ENCODE measurements at places on chromosomes 4 and X.

DNA sequence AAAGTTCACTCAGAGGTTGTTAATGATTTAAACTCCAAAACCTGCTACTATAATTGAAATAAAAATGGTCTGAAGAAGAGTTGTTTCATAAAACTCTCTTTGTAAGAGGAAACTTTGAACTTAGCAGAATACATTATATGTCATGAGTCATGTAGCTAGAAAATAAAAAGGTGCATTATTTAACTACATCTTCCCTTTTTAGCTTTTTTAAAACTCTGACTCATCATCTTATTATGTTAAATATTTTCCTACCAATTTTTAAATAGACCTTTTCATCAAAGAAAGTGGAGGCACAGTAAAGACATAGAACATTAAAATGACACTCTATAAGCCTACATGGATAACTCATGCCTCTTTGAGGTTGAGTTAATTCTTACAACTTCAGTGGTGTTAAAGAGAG, 1.2 kb upstream of the ZNF827 start:
- no peak for DNase-seq

- no peak for DNase-seq
Measured at GRCh38 chrX:153781428-153782047, 697 bp downstream of the SRPK3 start.

DNA sequence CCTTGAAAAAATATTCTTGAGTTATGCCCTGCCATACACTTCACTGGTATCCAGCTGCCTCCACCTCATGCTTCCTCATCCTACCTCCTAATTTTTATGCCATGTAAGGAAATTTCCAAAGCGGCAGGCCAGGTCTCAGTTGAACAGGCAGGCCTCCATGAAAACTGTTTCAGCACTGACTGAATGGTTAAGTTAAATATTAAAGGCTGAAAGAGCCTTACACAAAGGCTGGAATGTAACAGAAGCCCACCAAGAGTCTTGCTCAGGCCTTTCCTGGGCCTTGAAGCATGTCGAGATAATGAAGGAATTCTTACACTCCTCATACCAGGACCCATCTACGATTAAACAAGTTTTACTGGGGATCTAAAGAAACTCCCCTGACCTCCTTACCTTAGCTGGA, 359.6 kb upstream of the NOCT start:
- DNase-seq, result no peak

GRCh38 chr4:34943741-34944386, 1300.5 kb downstream of the ARAP2 start:
- no peak for DNase-seq

DNA sequence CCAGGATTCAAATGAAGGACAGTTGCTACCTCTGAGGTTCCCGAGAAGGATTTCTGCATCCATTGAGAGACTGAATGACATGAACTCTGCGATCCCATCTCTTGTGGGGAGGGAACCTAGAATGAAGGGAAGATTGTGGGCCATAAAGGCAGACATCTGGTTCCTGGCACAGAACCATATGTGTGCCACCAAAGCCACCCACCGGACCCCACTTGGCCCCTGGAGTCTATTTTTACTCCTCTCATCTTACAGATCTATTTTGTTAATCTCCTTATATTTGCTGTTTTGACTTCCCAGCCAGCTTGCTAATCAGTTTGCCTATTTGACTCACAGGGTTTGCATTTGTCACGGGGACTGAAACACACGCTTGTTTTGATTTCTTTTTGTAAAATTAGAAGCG, 7.3 kb downstream of the SOD3 start:
- no peak for DNase-seq

DNA sequence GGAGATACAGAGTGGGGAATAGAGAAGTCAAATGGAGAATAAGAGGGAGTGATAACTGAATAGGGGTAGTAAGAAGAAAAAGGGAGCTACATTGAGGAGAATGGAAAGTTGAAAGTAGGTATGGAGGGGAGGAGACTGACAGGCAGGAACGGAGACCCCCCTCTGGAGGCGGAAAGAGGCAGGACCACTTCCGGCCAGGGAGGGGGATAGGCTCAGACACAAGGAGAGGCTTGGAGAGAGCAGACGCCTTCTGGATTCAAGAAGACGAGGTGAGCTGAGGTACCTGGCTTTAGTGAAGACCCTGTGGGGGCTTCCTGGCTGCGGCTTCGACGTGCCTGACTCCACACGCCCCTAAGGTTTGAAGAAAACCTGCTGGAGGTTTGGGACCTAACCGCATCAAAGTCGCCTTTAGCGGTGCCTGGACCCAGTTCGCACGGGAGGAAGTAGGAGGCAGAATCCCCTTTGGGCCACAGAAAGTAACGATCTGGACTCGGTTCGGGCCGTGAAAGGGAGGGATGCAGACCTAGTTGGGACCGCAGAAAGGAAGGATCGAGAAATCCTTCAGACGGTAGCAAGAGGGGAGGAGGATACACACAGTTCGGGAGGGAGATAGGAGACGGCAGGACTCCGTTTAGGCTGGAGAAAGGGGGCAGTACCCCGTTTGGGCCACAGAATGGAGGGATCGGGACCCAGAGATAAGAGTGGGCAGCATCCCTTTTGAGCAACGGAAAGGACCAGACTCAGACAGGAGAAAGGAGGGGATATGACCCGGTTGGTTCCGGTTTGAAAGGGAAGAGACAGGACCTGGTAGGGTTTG, at the start of gene TRO:
Gene TRO (plus strand): TSS at position 215 of the 817 bp plus-strand sequence. CDS start 1,423 bp downstream, outside the sequence.
- DNase-seq, result no peak

- no peak for DNase-seq
Measured at GRCh38 chrX:40806513-40807220, 71.3 kb upstream of the MED14 start.

DNA sequence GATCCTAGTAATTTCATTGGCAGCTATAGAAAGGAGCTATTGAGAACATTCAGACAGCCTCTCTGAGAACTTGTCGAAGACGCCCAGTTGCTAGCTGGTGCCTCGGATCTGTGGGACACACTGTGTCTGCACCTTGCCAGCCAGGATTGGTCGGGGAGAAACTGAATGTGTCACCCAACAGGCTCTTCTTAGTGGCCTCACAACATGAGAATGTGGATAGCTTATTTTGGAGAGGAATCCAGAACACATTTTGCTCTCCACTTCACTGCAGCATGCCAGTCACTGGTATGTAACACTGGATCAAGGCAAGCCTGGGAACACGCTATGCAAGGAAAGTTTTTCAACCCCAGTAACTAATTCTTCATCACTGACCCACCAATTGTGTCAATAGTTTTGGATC, 89.5 kb upstream of the TRPC3 start:
- no peak for DNase-seq

GRCh38 chr4:2794486-2795299, 1.8 kb downstream of the SH3BP2 start:
- no peak for DNase-seq

- no peak for DNase-seq
Measured at GRCh38 chr4:101644516-101644915, 146.0 kb upstream of the BANK1 start.

DNA sequence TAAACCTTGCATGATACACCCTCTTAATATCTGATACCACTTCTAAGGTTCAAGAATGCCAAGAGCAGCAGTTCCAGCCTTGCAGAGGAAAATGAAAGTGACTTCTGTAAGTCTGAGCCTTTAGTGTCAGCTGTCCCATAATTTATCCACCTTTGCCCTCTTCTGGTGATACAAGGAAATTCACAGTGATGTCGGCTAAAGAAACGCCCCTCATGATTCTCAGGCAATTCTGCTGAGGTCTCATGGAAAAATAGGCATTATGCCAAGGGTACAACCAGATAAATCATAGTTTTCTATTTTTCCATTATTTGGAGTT, 172.2 kb upstream of the CXCL13 start:
- no peak for DNase-seq

DNA sequence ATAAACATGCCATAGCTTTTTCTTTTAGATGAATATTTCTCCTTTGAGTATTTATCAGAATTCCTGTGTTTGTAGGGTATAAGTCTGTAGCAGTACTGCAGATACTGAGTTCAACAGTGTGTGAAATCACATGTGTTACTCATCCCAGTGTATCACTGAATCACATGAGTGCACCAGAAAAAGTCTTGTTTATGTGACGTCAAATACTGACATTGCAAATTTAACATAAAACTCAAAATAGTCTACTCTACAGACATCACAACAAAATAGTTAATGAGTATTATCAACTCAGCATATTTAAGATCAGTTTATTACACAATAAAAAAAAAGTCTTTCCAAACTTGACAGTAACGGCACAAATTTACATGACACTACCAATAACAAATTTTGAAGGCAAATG, 221.3 kb downstream of the DCTD start:
- no peak for DNase-seq

- DNase-seq, result no peak
Measured at GRCh38 chrX:9992061-9992460, 24.9 kb downstream of the CLDN34 start.

DNA sequence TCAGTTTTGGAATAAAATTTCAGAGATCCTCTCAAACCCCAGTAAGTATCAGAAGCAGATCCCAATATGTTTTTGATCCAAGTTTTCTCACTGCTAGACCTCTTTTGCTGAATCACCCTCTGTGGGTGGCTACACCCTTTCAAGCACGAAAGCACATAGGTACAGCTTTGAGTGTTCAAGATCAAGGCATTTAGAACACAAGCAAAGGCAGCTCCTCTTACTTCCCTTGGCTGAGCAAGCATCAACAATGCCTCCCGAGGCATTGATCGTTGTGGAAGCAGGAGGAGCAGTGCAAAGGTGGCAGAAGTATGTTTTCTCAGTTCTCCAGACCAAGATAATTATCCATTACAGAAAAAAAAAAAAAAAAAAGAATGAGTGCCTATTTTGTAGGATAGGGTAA, 72.0 kb upstream of the TSPAN7 start:
- DNase-seq, result no peak

GRCh38 chr4:138677212-138677611, 338.4 kb upstream of the NOCT start:
- no peak for DNase-seq

- DNase-seq, result no peak
Measured at GRCh38 chr4:75565481-75565880, 9.6 kb downstream of the ODAPH start.

GRCh38 chr4:54779036-54779435, 121.3 kb downstream of the KIT start:
- DNase-seq, result no peak

GRCh38 chr4:3310301-3311094, 17.7 kb downstream of the RGS12 start:
- no peak for DNase-seq

DNA sequence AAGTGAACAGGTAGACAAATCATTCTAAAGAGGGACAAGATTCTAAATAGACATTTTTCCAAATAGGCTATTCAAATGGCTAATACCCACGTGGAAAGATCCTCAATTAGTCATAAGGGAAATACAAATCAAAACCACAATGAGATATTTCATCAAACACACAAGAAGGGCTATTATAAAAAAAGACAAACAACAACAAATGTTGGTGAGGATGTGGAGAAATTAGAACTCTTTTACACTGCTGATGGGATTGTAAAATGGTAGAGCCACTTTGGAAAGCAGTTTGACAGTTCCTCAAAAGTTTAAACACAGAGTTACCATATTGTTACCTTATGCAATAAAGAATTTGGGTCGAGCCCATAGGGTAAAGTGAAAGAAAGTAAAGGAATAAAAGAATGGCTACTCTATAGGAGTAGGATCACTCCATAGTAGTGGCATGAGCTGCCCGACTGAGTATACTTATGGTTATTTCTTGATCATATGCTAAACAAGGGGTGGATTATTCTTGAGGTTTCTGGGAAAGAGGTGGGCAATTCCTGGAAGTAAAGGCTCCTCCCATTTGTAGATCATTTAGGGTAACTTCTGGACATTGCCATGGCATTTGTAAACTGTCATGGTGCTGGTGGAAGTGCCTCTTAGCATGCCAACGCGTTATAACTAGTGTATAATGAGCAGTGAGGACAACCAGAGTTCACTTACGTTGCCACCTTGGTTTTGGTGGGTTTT, 58.9 kb upstream of the FAM9C start:
- DNase-seq, result no peak

GRCh38 chr4:10181745-10182445, 65.3 kb upstream of the WDR1 start:
- no peak for DNase-seq

- no peak for DNase-seq
Measured at GRCh38 chr4:113294908-113295307, 245.5 kb downstream of the ANK2 start.

DNA sequence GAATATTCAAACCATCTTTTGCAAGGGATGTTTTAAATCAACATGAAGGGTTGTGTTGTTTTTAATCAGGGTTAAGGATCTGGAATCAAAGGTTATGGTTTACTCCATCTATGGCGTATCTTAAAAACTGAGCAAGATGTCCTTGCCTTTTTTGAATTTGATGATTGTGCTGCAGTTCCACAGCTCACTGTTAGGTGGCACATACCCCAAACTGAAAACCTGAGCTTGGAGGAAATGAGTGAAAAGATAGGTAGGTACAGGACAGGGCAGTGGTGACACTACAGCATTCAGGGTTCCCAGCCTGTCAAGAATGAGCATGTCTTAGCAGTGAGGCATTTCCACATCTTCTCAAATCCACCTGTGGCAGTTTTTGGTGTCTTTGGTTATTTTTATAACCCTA, 13.1 kb upstream of the EOLA1 start:
- no peak for DNase-seq

- DNase-seq, result no peak
Measured at GRCh38 chrX:54926978-54927377, 6.4 kb downstream of the TRO start.

GRCh38 chrX:79080141-79080540, 64.3 kb upstream of the GPR174 start:
- DNase-seq, result no peak

GRCh38 chrX:109622270-109622669, 2.7 kb downstream of the KCNE5 start:
- no peak for DNase-seq

DNA sequence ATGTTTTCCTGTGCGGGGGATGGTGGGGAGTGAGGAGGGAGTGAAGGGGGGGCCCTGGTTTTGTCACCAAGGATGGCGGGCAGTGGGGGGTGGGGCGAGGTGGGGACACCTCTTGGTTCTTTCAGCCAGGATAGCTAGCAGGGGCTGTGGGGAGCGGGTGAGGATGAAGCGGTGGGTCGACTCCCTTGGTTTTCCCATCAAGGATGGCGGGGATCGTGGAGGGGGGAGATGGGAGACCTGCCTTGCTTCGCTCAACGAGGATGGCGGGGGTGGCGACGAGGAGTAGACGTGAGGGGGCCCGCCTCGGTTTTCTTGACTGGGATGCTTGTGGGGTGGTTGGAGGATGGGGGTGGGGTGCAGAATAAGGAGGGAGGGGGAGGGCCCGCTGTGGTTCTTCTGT, 643 bp downstream of the FHL1 start:
- DNase-seq, result no peak

- no peak for DNase-seq
Measured at GRCh38 chr4:94341481-94342370, 910 bp downstream of the HPGDS start.

Measured in NCI-H1048 (cell line).